Left ventricle myocardium inferior (tissue), 1 donor: ENCODE measurements at places on chromosomes 11 and 22.

DNA sequence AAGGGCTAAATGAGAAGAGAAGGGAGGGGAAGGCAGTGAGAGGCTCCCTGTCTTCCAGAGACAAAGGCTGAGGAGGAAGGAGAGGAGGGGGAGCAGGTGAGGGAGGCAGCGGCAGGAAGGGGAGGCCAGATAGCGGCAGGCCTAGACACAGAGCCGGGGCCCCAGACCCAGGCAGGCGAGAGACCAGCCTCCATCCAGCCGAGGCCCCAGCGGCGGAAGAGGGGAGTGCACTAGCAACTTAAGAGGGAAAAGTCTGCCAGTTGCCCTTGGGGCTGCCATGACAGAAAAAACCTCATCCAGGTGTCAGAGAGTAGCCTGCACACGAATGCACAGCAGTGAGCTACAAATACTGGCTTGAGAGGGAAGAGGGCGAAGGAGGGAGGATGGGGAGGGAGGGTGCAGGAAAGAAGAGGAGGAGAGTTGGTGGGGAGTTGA, 46.7 kb downstream of the IGLL1 start:
- DNase-seq: no peak

GRCh38 chr11:536841-537621, at the start of gene LRRC56:
Gene LRRC56 (plus strand): TSS chr11:537527. CDS start chr11:540685, 3,158 bp downstream.
- peak; percentile 74 for DNase-seq

- peak; percentile 69 for DNase-seq
Measured at GRCh38 chr22:28009272-28009827, 90.3 kb upstream of the PITPNB start.

DNA sequence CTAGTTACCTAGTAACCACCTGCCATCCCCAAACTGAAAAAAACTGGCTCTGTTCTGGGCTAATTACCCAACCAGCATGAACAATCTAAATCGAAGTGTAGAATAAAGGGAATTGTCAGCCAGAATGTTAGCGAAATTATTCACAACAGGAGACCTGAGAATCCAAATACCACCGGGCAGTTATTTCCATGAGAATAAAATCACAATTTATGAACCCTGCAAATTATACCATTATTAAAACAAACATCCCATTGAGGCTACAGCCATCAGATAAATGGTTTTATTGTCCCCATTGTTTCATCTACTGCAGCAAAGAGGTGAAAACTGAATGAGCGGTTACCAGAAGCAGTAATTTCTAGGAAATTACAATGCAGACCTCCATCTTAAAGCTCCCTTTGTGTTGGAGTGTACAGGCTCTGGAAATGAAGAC, 21.7 kb downstream of the FAM168A start:
- DNase-seq: no peak

DNA sequence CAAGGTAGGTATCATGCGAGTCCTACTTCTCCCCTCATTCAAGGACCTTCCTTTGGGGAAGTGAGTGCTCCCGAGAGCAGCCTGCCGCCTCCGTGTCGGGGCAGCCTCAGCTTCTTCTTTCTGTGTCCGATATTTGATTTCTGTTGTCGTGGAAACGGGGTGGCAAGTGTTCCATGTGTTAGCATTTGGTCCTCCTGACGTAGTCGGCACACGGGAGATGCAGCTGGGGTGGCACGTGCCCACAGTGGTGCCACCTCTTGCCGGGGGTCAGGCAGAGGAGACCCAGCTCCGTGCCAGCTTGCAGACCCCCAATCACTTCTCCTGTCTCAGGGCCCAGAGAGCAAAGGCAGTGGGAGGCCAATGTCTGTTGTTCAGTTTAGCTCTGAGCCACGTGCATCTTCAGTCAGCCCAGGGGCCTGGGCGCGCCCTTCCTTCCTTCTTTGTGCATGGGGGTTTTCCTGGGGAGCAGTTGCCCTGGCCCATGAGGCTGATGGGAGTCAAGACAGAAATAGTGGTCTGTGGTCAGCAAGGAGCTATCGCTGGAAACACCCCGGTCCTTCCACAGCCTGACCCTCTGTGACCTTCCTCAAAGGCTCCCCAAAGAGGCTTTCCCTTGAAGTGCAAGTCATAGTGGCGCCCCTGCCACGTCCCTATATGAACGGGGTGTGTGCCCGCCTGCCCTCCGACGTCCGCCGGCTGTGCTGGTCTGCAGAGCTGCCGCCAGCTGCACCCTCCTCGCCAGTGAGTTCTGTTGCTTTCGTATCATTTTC, 44.5 kb downstream of the PARVB start:
- DNase-seq: peak; percentile 36

GRCh38 chr11:128361451-128362020, 225.8 kb downstream of the ETS1 start:
- DNase-seq: no peak

- no peak for DNase-seq
Measured at GRCh38 chr11:61507962-61508861, at the start of gene LRRC10B. Gene LRRC10B (plus strand): TSS chr11:61508749. CDS start chr11:61508999, 250 bp downstream.

GRCh38 chr11:96107143-96107824, 183.4 kb upstream of the MTMR2 start:
- DNase-seq: no peak

DNA sequence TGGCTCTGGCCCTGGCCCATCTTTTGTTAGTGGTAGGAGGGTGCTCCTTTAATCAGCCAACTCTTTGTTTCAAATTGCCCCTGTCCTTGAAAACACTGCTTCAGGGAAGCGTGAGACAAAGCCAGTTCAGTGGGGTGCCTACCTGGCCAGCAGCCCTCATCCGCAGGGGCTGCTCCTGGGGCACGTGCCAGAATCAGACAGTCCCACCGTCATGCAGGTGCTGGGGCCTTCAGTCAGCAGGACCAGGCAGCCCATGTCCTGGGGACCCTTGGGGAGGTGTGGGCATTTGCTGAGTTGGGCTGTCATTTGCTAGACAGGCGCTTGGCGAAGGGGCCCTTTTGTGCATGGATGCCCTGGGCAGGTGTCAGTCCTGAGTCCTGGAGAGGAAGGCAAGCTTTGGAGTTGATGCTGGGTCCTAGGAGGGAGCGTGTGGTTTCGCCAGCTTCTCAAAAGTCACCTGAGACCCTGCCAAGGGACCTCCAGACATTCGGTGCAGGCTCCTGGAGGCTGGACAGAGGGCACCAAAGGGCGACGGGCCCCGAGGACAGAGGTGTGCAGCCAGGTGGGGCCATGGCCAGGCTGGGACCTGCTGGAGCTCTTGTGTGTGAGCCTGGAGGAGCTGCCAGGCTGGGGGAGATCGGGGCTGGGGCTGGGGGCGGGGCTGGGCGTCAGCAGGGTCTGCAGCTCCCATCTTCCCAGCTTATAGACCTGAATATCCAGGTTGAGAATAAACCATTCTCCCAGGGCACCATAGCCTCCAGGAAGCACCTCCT, 15.0 kb upstream of the RTN4R start:
- DNase-seq: no peak

DNA sequence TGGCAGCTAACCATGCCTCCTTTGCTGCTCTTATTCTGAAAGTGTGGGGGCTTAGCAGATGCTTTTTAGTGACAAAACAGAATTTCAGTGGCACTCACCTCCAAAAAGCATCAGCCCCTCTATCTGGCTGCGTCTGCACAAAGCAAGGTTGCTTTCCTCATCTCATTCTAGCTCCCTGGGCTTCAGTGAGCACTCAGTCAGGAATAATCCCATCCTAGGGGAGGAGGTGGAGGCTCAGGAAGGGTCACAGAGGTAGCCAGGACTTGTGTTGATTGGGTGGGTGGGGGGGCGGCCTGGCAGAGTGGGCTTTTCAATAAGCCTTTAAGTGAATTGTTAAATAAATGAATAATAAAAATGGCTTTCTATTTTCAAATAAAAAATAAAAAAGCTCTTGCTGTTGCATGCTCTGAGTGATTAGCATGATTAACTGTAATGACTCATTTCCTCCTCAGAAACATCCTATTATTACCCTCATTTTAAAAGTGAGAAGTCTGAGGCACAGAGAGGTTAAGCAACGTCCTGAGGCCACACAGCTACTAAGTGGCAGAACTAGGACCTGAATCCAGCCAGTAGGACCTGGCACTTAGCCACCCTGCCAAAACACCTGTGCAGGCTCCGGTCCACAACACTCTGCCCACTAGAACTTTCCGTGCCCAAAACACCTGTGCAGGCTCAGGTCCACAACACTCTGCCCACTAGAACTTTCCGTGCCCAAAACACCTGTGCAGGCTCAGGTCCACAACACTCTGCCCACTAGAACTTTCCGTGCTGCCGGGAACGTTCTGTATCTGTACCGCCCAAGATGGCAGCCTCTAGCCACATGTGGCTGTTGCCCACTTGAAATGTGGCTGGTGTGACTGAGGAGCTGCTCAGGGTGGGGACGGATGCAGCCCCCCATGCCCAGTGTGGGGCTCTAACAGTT, 5.5 kb downstream of the B3GAT1 start:
- DNase-seq: no peak

DNA sequence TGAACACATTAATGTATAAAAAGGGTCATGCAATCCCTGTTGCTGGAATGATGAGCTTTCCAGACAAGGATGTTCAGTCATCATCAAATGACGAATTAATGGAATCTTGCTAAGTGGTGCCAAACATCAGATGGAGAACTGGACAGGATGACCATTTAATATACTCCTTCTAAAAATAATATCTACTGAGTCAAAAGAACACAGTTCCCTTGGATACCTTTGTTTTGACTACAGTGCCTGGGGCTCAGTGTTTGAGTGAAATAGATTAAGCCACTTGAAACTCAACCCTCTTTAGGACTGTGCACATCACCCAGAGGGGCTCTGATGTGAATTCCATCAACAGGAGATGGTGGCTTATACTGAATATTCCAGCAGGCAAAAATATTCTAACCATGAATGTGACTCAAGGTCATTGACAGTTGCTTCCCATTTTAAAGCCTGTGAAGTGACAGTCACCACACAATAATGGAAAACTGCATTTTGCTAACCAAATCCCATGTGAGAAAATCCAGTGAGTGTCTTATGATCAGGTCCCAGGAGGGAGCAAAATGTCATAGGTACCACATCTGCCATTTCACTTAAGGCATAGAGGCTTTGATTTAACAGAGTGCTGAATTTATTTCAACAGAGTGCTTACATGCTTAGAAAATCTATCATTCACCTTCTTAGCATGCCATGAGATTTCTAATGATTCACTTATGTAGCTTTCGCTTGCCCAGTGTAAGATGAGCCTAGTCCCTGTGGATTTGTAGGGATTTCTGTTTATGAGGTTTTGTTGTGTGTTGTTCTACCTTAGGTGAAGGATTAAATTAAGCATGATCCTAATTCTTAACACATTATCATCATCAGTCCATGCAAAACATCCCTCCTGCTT, 41.3 kb upstream of the SLN start:
- no peak for DNase-seq

GRCh38 chr22:44541671-44542319, 43.8 kb upstream of the RTL6 start:
- DNase-seq: no peak

DNA sequence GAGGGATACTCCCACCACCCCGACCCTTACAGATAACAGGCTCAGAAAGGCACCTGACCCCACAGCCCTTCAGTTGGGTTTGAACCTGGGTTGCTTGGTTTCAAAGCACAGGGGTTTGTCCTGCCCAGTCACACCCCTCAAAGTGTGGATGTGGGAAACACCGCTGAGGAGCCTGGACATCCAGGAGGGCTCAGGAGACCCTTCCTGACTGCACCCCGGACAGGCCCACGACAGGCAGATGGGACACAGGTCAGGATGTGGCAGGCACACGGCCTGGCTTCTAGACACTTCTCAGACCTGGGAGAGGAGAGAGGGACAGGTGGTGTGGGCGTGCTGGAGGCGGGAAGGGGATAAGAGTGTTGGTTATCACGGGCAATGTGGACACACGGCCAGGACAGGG, 932.3 kb downstream of the BRD1 start:
- DNase-seq: no peak

DNA sequence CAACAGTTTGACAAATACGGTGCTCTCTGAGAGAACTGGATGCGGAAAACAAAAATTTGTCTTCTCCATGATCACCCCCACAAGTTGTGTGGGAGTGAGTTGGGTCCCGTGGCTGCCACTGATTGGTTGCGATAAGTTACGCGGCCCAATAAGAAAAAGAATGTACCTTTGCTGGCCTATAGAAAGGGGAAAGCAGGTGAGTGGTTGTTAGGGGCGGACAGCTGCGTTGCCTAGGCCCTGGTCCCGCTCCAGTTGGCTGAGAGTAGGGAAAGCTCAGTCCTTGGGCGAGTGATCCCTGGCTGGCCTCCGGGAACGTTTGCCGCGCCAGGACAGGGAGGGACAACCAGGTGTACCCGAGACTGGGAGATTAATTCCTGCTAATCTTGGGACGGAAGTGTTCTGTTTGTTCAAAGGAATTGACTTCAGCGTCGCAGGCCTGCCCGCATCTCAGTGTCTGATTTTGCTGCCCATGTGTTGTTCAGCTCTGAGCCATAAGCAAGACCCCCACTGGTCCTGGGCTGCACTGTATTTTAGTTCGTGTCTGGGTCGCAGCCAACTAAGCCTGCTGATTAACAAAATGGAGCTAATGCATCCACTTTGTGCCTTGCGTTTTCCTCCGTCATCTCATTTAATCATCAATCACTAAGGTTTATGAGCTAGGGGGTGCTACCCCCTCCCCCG, 773 bp upstream of the SYVN1 start:
- peak; percentile 89 for DNase-seq

GRCh38 chr11:112525844-112526590, 265.4 kb upstream of the PLET1 start:
- no peak for DNase-seq

DNA sequence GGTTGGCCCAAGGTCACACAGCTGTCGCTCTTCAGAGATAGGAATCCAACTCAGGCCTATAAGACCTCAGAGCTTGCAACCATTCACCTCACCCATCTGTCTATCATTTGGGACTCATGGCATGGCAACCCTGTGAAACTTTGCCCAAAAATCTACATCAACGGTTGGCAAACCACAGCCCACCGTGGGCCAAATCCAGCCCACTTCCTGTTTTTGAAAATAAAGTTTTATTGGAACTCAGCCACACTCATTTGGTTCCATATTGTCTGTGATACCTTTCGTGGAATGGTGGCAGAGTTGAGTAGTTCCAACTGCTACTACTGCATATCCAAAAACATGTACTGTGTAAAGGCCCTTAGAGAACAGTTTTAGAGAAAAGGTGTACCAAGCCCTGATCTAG, 307.8 kb downstream of the MN1 start:
- DNase-seq: no peak

DNA sequence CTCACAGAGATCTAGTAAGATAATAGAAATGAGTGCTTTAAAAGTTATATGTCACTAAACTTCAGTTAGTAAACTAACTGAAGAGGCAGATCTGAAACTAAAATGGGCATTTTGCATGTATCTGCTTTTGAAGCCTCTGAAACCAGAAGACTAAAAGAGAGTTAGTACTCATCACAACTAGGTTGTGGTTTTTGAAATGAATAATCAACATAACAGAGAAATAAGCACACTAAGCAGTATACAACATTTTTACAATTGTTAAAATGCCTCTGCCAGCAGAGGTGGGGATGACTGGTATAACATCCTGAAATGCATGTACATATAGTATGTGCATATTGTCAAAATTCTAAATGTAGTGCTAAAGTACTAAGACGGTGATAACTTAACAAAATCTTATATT, 564.5 kb downstream of the DLG2 start:
- DNase-seq: no peak
